Progenitor cell of endocrine pancreas (in vitro differentiated cells): ENCODE measurements at places on chromosomes 1 and 21. TPM values are rescaled to one million over a fixed set of nuclear protein-coding genes. Genes with fewer than 3 reads are reported as not detected.

GRCh38 chr1:55284856-55285255 is 69.7 kb upstream of the USP24 start:
- H3K27ac ChIP-seq: no peak overlapping the region
- DNase-seq: no peak
- peaks cover 3% of the 10 kb centered on the region for H3K4me1 ChIP-seq

- H3K36me3 ChIP-seq: no peaks in the 10 kb centered on the region
- H3K4me1 ChIP-seq: peaks cover 5% of the 10 kb centered on the region
- H3K4me3 ChIP-seq: no peak overlapping the region
- DNase-seq: no peak
- peaks cover 6% of the 10 kb centered on the region for H3K27me3 ChIP-seq
- H3K27ac ChIP-seq: no peak overlapping the region
Observed at GRCh38 chr1:41716188-41717130, 202.3 kb downstream of the HIVEP3 start.

GRCh38 chr1:119008483-119009311 is 20.6 kb upstream of the TBX15 start:
- H3K27ac ChIP-seq: no peak overlapping the region
- peak overlapping the region; percentile 27 for H3K4me3 ChIP-seq

IFT25 gene
- total RNA-seq: 35.4 and 39.2 TPM in 2 replicates
